Smooth muscle cell of the coronary artery (primary cell): ENCODE measurements at places on chromosomes 11 and 22. TPM values are rescaled to one million over a fixed set of nuclear protein-coding genes. Genes with fewer than 3 reads are reported as not detected.

The OR52E8 gene
- total RNA-seq, result not detected in 2 replicates

The OR5B21 gene
- total RNA-seq, result not detected in 2 replicates

The ANKK1 gene
- total RNA-seq, result under 0.01 and 0.12 TPM in 2 replicates

The HTR3A gene
- not detected in 2 replicates for total RNA-seq

The BACE1 gene
- total RNA-seq, result 19.6 and 19.7 TPM in 2 replicates

The MAPK1 gene
- total RNA-seq, result 28.5 and 33.3 TPM in 2 replicates

The TPH1 gene
- under 0.01 TPM in 1 of 2 replicates, not detected in the other for total RNA-seq

The CRYBB3 gene
- not detected in 2 replicates for total RNA-seq
